Hair follicle dermal papilla cell (primary cell): ENCODE measurements at places on chromosomes 5 and 9. TPM values are rescaled to one million over a fixed set of nuclear protein-coding genes. Genes with fewer than 3 reads are reported as not detected.

The MAML1 gene
- 12.9 and 16.2 TPM in 2 replicates for total RNA-seq

The IGFBPL1 gene
- 0.24 and 0.49 TPM in 2 replicates for total RNA-seq

The LECT2 gene
- total RNA-seq, result not detected in 2 replicates

The GPR150 gene
- under 0.01 and 0.12 TPM in 2 replicates for total RNA-seq

The C5orf58 gene
- not detected in 2 replicates for total RNA-seq

The CCL27 gene
- total RNA-seq, result not detected in 2 replicates

The LCN9 gene
- total RNA-seq, result not detected in 2 replicates

The CCL19 gene
- total RNA-seq, result not detected in 2 replicates

The C9 gene
- total RNA-seq, result 0.16 and 0.24 TPM in 2 replicates

The WNK2 gene
- not detected in 2 replicates for total RNA-seq

The SOX30 gene
- total RNA-seq, result under 0.01 TPM in 1 of 2 replicates, not detected in the other

The LPAR1 gene
- 155 and 215 TPM in 2 replicates for total RNA-seq

The BAAT gene
- 0.12 TPM in 1 of 2 replicates, not detected in the other for total RNA-seq

The PCDHA1 gene
- total RNA-seq, result under 0.01 TPM in 1 of 2 replicates, not detected in the other

The SLC34A1 gene
- total RNA-seq, result not detected in 2 replicates

The TBCA gene
- 49.2 and 62.5 TPM in 2 replicates for total RNA-seq

The PNPLA7 gene
- total RNA-seq, result 1.5 and 2.1 TPM in 2 replicates

The UGT3A1 gene
- not detected in 2 replicates for total RNA-seq

The MRPL50 gene
- total RNA-seq, result 7.5 and 8.3 TPM in 2 replicates

The CER1 gene
- not detected in 2 replicates for total RNA-seq
